Ascending aorta (tissue), 2 donors: ENCODE measurements at places on chromosomes 2 and 18.

DNA sequence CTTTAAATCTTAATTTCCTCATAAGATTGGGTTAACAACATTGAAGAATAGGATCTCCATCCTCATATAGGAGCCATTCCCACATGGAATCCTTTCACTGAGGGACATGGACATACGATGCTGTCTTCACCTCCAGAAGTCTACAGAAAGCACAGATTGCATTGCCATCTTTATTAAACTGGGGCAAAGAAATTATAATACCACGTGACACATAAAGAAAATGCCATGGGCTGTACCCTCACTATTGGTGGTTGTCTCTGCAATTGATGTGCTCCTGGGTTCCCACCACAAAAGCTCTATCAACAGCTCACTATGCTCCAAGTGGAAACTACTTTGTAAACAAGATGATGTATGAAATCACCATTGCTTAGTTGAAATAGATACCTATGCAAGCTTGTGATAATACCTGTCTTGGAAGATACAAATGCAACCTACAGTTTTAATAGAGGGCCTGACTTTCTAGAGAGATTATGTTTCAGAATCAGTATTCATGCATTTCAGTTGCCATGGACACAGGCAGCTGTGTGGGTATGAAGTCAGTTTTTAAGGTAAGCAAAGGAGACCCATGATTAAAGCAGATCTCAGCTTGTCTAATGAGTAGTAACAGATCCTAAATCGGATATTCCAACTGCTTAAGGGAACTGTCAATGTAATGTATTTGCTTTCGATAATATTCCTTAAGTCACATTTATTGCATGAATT, 337.0 kb downstream of the RAD51AP2 start:
- DNase-seq: no peak
- H3K27me3 ChIP-seq: no peaks in the 10 kb centered on the region
- no peaks in the 10 kb centered on the region for H3K36me3 ChIP-seq
- no peaks in the 10 kb centered on the region for H3K4me1 ChIP-seq
- no peak overlapping the region for H3K27ac ChIP-seq

- H3K4me3 ChIP-seq: no peak overlapping the region
- H3K36me3 ChIP-seq: no peaks in the 10 kb centered on the region
Observed at GRCh38 chr2:98501223-98501622, 56.6 kb downstream of the INPP4A start.

DNA sequence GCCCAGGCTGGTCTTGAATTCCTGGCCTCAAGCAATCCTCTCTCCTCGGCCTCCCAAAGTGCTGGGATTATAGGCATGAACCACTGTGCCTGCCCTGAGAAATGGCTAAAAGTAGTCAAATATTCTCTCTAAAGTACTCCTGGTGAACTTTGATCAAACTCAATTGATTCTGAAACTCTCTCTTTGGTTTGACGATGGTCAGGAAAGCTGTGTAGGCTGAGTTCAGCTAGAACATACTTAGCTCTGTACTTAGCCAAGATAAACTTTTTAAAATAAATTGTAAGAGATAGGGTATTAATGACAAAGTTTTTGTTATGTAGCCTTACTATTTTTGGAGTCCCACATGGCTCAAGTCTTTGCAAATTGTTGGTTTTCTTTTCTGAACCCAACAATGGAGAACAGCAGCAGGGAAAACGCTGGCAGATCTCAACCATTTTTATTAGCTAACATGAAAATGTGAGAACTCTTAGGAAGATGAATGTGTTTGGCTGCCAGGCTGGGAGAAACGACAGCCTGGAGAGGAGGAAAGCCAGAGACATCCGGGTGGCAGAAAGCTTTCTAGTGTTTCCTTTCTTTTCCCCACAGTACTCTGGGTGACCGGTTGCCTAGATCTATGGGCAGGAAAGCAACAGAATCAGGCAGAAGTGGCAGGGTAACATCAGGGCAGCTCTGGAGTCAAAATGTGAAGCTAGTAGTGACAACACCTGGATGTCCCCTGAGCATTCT, 193.0 kb upstream of the LHCGR start:
- no peak overlapping the region for H3K27ac ChIP-seq
- no peaks in the 10 kb centered on the region for H3K27me3 ChIP-seq
- no peak for DNase-seq
- H3K36me3 ChIP-seq: no peaks in the 10 kb centered on the region
- peaks cover 12% of the 10 kb centered on the region for H3K4me1 ChIP-seq

- no peak overlapping the region for H3K4me3 ChIP-seq
- no peak overlapping the region for H3K27ac ChIP-seq
Observed at GRCh38 chr18:75869162-75869561, 441.7 kb upstream of the SMIM21 start.

DNA sequence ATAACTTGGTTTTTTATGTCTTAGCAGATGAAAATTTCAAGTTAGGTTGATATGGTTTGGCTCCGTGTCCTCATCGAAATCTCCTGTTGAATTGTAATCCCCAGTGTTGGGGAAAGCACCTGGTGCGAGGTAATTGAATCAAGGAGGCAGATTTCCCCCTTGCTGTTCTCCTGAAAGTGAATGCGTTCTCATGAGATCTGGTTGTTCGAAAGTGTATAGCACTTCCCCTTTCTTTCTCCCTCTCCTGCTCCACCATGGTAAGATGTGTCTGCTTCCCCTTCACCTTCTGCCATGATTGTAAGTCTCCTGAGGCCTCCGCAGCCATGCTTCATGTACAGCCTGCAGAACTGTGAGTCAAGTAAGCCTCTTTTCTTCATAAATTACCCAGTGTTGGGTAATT, 242.1 kb upstream of the TNP1 start:
- no peaks in the 10 kb centered on the region for H3K36me3 ChIP-seq
- no peak for DNase-seq
- H3K4me1 ChIP-seq: peaks cover 29% of the 10 kb centered on the region
- H3K27ac ChIP-seq: peak overlapping the region; percentile 86

DNA sequence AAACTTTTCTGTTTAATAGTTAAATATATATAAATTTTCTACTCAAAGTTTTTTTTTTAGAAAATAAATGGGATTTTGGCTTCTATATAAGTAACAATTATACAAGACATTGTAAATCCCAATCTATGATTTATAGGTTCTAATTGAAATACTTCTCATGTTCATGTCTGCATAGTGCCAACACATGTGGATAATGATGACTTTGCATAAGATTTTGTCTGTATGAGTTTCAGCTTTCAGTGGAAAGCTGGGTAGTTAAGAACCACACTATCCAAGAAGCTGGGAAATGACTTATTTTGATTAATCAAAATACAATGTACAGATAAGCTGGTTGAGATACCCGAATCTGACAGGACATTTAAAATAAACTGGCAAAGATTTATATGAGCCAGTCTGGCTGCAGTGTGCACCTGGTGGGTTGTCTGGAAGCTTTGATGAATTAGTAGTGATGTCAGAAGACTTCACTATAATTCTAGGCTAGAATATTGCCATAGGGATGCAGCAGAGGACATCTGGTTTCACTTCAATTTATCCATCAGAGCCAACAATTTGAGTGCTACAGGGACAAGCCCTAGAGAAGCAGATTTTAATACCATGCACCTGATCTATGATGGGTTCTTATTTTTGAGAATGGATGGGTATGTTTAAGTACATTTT, 45.4 kb downstream of the EML6 start:
- no peak overlapping the region for H3K27ac ChIP-seq
- H3K4me1 ChIP-seq: no peaks in the 10 kb centered on the region
- no peaks in the 10 kb centered on the region for H3K36me3 ChIP-seq
- no peak overlapping the region for H3K4me3 ChIP-seq
- DNase-seq: no peak
- H3K27me3 ChIP-seq: no peaks in the 10 kb centered on the region

DNA sequence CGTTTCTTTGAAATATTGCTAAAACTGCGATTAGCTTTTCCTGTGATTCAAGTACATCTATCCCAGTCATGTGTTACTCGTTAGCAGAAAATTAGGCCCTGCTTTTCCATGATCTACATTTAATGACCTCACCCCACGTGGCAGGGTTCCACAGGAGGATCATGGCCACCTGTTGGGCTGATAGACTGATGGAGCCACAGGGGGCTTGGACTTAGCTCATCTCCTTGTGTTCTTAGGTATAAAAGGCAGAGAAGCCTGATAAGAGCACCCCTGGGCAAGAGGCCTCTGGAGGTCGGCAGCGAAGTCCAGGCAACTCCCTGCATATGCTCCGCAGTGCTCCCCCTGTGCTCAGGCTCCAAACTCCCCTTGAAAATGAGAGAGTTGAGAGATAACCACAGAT, 12.9 kb downstream of the FZD7 start:
- H3K27ac ChIP-seq: no peak overlapping the region
- H3K27me3 ChIP-seq: no peaks in the 10 kb centered on the region
- DNase-seq: no peak
- H3K36me3 ChIP-seq: no peaks in the 10 kb centered on the region

GRCh38 chr2:109256921-109257320, 127.9 kb downstream of the SH3RF3 start:
- H3K4me3 ChIP-seq: no peak overlapping the region
- no peak overlapping the region for H3K27ac ChIP-seq
- H3K27me3 ChIP-seq: no peaks in the 10 kb centered on the region
- H3K4me1 ChIP-seq: peaks cover 61% of the 10 kb centered on the region
- H3K36me3 ChIP-seq: no peaks in the 10 kb centered on the region

GRCh38 chr2:31300309-31300708, 66.4 kb downstream of the EHD3 start:
- H3K27me3 ChIP-seq: no peaks in the 10 kb centered on the region
- H3K36me3 ChIP-seq: no peaks in the 10 kb centered on the region
- H3K4me1 ChIP-seq: peaks cover 14% of the 10 kb centered on the region
- H3K4me3 ChIP-seq: no peak overlapping the region
- H3K27ac ChIP-seq: no peak overlapping the region
- DNase-seq: no peak

DNA sequence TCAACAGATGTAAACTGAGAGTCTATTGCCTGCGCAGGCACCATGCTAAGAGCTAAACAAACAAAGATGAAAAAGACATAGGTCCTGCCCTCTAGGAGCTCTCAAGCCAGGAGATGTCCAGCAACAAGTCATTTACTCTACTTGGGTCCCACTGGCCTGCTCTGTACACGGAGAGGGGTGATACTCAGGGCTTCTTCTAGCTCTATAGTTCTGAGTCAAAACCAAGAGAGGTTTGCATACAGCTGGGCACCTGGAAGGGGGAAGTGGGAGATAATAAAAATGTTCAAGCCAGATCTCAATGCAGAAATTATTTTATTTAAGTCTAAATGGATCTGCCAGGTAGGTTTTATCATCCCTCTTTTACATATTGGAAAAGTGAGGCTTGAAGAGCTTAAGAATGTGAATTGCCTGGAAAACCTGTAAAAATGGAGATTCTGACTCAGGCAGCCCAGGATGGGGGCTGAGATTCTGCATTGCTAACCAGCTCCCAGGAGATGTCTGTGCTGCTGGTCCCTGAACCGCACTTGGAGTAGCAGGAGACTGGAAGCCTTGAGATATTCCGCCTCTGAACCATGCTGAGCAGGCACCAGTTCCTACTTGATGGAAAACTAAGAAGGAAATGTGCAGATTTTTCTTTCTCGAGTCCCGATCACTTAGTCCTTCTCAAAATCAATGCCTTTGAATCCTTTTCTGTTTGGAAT, 201.1 kb downstream of the PRKCE start:
- H3K4me1 ChIP-seq: no peaks in the 10 kb centered on the region
- DNase-seq: no peak
- H3K27ac ChIP-seq: no peak overlapping the region
- H3K36me3 ChIP-seq: no peaks in the 10 kb centered on the region

- no peaks in the 10 kb centered on the region for H3K36me3 ChIP-seq
- no peak overlapping the region for H3K4me3 ChIP-seq
- no peaks in the 10 kb centered on the region for H3K4me1 ChIP-seq
- no peak for DNase-seq
- peak overlapping the region; percentile 21 for H3K27ac ChIP-seq
Observed at GRCh38 chr2:54038835-54039234, 68.0 kb upstream of the PSME4 start.

DNA sequence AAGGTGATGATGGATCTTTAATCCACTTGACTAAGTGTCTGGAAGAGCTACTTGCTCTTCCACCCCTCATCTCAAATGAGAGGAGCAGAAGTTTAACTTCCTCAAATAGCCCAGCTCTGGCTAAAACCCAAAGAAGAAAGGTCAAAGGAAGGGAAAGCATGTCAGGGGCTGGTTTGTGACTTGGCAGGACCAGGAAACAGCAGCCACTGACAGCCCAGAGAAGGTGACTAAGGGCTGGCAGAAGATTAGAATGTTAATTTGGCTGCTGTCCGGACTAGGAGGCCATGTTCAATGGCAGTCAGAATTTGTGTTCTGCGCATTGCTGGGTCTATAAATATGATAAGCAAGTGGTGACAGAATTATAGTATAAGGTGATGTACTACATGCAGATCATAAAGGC, 386.2 kb downstream of the SETBP1 start:
- H3K27ac ChIP-seq: no peak overlapping the region
- no peaks in the 10 kb centered on the region for H3K4me1 ChIP-seq
- peaks cover 13% of the 10 kb centered on the region for H3K36me3 ChIP-seq
- H3K4me3 ChIP-seq: no peak overlapping the region

GRCh38 chr2:150466741-150467620, 20.5 kb downstream of the RND3 start:
- peak overlapping the region; percentile 34 for H3K4me3 ChIP-seq

GRCh38 chr2:66439812-66440542, 5.1 kb downstream of the MEIS1 start:
- peaks cover 3% of the 10 kb centered on the region for H3K4me1 ChIP-seq
- no peaks in the 10 kb centered on the region for H3K36me3 ChIP-seq
- peak overlapping the region; percentile 81 for H3K4me3 ChIP-seq
- peak overlapping the region; percentile 99 for H3K27ac ChIP-seq
- DNase-seq: no peak
